ENCODE measurements at places on chromosomes 2 and 18.
A peak's percentile ranks its signal among the peaks of the same experiment; 100 is the strongest.

GRCh38 chr18:25985707-25986394 lies 104.6 kb downstream of the SS18 start:
- DNase-seq: no peak

DNA sequence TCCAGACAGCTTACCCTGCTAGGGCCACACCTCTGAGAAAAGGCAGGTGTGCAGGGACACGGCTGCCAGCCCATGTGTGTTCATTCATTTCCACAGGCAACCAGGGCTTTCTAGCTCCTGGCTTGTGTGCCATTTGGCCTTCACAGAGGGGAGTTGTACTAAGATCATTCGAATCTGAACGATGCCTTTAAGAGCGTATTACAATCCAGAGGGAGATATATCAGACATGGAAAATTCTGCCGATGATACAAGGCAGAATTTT lies 64.2 kb upstream of the OTOF start:
- DNase-seq: no peak

DNA sequence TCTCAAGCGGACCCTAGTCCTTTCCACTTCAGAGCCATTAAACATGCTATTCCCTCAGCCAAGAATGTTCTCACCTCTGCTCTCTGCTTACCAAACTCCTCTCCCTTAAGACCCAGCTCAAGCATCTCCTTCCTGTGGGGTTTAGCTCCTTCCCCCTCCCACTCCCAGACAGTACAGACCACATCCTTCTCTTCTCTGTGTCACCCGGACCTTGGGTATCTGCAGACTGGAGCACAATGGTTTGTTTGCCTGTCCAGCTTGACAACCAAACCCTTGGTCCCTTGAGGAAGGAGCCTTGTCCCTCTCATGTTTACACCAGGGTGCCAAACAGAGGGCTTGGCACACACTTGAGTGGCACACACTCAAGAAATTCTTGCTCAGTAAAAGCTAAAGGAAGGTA lies 4.1 kb upstream of the CD8A start:
- DNase-seq: no peak

- no peak for DNase-seq
Measured at GRCh38 chr2:5057891-5058351, 634.3 kb upstream of the SOX11 start.

DNA sequence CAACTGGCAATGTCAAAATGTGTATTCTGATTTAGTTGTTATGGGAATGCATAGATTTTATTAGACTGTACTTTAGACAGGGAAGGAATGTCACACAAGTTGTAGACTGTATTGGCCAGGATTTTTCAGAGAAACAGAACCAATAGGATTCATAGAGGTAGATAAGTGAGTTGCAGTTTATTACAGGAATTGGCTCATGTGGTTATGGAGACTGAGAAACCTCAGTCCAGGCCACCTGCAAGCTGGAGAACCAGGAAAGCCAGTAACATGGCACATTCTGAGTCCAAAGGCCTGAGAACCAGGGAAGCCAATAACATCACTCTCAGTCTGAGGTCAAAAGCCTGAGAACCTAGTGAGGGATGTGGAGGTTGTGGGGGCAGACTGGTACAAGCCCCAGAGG lies 1.8 kb upstream of the GALNT5 start:
- DNase-seq: no peak

DNA sequence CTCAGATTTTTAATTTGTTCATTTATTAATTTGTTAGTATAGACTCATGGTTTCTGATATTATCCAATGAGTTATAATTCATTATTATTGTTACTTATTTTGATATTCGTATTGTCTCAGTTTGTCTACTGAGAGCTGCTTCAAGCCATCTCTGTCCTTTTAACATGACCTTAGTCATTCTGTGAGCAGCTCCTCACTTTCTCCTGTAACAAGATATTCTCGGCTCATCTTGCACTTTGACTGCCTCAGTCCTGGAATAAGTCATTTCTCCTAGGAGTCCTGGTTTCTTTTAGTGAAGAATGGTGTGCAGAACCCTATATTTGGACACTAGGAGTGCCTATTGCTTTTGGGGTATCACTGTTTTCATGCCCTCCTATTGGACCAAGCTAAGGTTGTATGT lies 13.2 kb downstream of the ASB1 start:
- DNase-seq: no peak

DNA sequence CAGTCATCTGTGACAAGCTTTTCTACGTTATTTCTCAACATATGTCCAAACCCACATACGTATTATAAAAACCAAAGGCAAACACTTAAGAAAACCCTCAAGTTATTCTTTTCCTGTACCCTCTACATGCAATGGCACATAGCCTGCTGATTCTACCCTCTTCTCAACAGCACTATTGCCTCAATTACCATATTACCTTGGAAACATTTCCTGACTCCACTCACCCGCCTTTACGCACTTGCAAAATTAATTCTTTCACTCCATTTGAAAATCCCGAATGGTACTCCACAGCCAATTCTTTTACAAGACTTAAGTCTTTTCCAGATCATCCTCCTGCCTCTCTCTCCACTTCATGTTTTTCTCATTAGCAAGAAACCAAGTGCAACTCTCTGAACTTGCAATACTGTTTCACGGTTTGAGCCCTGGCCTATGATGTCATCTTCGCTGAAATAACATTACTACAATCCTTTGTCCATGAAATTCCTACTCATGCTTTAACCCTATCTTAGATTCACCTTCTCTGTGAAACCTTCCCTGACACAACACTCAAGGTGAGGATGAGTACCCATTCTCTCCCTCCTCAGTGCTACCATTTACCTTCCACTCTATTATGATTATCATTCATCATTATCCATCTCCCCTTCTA lies 29.0 kb downstream of the SESTD1 start:
- DNase-seq: no peak

DNA sequence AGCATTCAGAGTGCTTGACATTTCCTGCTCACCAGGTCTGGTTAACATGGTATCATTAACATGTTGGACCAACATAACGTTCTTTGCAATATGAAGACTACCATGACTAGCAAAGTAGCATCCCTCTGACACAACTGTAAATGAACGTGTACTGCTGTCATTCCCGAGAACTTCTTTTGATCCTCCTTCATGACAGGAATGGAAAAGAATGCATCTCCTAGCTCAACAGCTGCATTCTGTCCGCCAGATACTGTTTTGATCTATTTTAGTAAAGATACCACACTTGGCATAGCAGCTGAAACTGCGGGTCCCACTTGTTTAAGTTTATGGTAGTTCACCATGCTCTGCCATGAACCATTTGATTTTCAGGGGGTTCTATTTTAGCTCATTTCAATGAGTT lies 144.2 kb upstream of the PARD3B start:
- no peak for DNase-seq

- no peak for DNase-seq
Measured at GRCh38 chr18:57073501-57074187, 73.2 kb upstream of the BOD1L2 start.

DNA sequence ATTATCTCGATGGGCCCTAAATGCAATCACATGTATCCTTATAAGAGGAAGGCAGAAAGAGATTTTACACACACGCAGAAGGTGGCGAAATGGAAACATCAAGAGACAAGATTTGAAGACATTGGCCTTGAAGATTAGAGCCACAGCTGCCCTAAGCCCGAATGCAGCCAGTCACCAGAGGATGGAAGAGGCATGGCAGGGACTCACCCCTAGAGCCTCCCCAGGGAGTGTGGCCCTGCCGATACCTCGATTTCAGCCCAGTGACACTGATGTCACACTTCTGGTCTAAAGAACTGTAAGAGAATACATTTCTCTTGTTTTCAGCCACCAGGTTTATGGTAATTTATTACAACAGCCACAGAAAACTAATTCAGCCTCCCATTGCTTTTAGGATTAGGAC lies 17.4 kb downstream of the TTC39C start:
- no peak for DNase-seq

GRCh38 chr2:162967811-162968210 lies 129.2 kb upstream of the KCNH7 start:
- no peak for DNase-seq

GRCh38 chr2:174964404-174964803 lies 40.8 kb downstream of the CHN1 start:
- DNase-seq: no peak

DNA sequence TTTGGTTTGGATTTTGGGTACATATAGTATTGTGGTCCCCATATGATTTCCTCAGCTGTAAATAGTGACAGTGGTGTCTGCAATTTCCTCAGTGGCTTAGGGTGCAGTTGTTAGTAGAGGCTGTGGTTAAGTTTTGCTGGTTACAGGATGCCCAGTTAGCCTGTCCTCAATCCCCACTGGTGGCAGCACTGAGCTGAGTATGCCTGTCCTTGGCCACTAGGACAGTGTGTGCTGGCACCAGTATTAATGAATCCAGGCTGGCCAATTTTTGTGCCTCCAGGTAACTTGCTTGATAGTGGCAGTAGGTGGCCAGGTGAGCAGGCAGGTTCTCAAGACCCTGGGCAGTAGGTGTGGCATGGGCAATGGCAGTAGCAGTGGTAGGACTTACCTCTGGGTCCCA lies 973.1 kb downstream of the TMEM182 start:
- no peak for DNase-seq

DNA sequence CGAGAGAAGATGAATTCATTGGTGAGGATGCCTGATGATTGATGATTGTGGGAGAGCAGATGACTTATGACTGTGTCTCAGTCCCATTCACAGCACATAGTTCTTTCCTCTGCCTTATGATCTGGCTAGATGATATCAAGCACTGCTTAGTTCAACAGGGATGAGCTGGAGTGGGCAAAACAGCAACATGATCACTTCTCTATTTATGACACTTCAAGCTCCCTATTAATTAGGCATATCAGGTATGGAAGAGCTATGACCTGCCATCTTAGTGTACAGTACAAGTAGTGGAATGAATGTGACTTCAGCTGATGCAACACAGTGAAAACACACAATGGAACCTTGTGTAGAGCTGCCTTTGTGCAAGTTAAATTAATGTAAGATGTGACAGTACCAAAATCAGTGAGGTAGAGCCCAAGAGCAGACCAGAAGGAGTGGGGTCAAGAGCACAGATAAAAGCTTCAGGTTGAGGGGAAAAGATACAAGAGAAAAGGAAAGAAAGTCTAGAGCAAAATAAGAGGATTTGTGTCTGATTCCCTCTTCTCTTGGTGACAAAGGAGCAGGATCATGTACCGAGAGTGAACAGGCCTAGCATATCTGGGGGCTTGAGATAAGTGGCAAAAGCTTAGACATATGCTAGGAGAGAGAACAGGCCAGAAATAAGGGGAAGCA lies 93.0 kb upstream of the MYO3B start:
- DNase-seq: no peak

- DNase-seq: no peak
Measured at GRCh38 chr2:72204156-72204785, 56.6 kb upstream of the CYP26B1 start.

GRCh38 chr2:38598200-38598990 lies 4.3 kb downstream of the HNRNPLL start:
- no peak for DNase-seq

- no peak for DNase-seq
Measured at GRCh38 chr18:29326214-29326613, 1149.3 kb upstream of the CDH2 start.

GRCh38 chr2:30656079-30656478 lies 151.2 kb downstream of the CAPN13 start:
- DNase-seq: no peak

DNA sequence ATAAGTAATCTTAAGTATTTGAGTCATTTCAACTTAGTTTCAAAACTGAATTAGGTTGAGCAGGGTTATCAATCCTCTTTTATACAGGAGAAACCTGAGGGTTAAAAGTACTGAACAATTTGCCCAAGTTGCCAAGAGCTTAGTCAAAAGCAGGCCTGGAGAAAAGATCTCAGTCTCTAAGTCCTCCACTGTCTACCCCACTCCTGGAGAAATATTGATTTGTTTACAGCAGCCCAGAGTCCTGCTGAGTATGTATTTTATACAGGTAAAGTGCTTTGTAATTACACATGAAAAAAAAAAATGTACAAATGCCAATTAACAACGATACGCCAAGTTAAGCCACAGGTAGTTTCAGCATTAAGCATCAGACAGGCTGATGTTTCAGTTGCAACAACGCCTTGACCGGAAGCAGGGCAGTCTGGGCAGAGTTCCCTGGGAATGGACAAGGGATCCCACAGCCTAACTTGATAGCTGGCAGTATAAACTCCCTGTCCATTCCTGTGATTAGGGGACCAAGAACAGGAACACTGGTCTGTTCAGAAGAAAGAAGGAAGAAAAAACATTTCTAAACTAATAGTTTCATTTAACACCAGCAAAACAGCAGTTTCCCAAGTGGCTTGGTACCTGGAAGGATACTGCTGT lies 132.9 kb downstream of the MYO5B start:
- peak; percentile 34 for DNase-seq

DNA sequence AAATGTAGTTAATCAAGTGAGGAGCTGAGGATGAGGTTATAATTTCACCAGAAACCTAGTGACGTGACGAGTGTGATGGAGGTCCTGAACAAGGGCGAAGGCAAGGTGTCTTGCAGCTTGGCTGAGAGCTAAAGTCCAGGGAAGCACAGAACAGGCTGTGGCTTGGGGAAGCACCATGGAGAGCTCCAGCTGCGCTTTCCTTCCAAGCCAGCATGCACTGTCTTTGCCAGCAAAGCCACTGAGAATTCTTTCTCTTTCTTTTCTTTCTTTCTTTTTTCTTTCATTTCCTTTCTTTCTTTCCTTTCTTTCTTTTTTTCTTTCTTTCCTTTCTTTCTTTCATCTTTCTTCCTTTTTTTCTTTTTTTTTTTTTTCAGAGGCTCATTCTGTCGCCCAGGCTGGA lies 239.3 kb downstream of the FBXO15 start:
- no peak for DNase-seq

DNA sequence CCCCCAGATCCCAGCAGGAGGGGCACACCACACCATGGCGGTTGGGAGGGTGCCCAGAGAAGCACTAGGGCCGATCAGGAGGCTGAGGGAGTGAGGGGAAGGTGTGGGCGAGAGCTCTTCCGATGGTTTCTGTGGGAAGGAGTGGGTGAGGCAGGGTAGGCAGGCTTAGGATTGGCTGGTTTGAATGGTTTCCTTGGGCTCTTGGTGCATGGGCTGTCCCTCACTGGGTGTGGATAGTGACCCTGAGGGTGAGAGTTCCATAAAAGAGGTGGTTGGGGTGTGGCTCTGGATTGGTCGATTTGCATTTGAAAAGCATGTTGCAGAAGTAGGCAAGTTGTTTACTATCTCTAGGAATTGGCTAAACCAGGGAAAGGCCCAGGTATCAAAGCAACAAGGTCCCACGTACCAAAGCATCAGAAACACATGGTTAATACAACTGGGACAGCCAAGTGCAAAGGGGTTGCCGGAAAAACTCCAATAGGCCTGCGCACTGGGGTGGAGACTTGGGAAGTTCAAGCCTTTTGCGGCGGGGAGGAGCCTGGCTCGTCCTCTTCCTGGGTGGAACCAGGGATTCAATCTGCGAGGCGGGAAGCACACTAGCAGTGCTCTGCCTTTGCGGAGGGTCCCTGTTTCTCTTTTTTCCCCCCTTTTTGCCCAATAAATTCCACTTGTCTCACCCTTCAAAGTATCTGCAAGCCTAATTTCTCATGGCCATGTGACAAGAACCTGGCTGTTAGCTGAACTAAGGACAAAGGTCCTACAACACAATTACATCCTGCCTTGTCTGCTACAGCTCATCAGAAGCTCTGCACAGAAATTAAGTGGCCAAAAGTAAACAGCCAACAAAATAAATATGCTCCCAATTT lies 43.2 kb downstream of the IL1R2 start:
- DNase-seq: no peak
